ENCODE measurements at places on chromosomes 1 and 21.

DNA sequence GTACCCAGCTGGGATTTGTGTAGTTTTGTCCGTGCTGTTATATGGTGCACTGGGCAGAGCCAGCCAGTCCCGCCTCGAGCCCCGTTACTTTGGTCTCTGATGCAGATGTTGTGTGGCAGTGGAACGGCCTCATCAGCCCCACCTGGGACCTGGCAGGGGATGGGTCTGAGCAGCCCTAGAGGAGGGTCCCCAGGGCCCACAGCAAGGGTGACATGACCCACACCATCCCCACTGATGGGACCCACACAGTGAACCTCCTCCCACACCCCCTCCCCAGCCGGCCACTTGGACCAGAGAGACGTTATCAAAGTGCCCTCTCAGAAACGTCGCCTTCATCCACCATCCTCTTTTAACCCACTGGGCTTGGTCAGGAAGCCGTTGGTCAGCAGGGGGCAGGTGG lies 42.0 kb upstream of the PCBP3 start:
- no peak for DNase-seq

DNA sequence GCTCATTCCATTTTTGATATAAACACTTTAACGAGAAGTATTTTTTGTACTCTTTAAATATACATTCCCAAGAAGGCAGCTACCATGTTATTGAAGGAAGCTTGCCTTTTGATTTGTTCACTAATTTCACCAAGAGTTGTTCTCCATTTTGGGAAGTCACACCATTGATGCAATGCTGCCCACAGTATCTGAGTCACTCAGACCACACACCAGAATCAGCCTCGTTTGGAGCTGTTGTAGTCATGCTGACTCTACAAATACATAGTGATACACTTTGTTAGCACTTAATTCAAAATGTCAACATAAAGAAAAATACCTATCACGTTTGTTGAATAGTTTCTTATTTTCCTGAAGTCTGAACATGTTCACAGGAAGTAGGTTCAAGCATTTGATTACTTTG lies 78.7 kb downstream of the PAPPA2 start:
- DNase-seq = no peak

GRCh38 chr1:27350663-27351540 lies 9.1 kb downstream of the SYTL1 start:
- DNase-seq = no peak

DNA sequence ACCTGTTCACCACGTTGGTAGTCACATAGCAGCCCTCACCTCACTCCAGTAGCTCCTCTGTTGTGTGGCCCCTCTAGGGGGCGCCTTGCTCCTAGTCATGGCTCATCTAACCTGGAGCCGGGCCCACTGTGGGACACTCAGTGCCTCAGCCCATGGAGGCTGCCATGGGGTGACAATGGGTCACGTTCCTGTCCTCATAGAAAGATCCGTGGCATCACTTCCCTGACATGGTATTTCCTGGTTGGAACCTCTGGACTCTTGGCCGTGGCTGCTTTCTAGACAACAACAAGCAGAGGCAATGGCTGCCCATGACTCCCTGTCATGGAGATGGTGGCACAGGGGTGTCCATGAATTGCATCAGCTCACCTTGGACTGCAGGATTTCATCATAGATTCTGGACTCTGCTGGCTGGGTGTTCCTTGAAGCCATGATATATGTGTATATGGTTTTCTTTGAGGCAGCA lies 27.5 kb upstream of the SLAMF6 start:
- DNase-seq = no peak

GRCh38 chr1:213979751-213980586 lies 7.8 kb upstream of the PROX1 start:
- no peak for DNase-seq

DNA sequence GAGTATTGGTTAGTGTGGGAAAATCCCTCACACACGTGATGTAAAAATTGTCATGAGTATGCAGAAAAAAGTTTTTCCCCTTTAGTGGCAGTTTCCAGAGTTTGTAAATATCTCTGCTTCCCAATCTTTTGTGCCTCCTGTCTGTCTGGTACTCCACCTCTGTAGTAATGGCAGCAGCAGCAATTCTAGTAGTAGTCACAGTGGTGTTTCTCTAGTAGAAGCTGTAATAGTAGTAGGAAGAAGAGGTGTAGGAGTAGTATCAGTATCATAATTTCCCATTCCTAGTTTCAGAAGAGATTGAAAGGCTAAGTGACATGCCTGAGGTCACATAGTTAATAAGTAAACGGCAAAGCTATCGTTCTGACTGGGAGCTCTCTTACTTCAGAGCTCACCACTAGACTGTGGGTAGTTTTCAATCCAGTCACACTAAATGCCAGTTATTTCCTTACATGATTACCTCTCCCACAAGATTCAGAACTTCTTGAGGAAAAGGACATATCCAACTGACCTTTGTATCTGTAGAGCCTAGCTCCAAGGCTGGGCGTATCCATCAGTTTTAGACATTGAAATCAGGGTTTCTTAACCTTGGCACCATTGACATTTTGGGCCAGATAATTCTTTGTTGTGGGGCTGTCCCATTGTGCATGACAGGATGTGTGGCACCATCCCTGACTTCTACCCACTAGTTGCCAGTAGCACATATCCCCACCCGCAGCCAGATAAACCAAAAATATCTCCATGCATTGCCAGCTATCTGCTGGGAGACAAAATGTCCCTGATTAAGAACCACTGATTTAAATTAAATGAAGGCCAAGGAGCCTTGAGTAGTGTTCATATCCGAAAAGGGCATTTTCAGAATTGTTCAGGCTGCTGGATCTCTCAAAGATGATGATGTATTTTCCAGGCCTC lies 135.9 kb downstream of the FGGY start:
- no peak for DNase-seq

DNA sequence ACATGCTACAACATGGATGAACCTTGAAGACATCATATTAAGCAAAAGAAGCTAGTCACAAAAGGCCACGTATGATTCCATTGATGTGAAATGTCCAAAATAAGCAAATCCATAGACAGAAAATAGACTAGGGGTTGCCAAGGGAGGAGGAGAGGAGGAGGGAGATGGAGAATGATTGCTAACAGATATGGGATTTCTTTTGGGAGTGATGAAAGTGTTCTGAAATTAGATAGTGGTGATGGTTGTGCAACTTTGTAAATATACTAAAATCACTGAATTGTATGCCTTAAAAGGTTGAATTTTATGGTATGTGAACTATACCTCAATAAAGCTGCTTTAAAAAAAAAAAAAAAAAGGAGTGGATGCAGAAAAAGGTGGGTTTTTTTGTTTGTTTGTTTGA lies 7.6 kb downstream of the CLSTN1 start:
- no peak for DNase-seq

GRCh38 chr1:5688081-5689077 lies 303.8 kb downstream of the NPHP4 start:
- DNase-seq = no peak

DNA sequence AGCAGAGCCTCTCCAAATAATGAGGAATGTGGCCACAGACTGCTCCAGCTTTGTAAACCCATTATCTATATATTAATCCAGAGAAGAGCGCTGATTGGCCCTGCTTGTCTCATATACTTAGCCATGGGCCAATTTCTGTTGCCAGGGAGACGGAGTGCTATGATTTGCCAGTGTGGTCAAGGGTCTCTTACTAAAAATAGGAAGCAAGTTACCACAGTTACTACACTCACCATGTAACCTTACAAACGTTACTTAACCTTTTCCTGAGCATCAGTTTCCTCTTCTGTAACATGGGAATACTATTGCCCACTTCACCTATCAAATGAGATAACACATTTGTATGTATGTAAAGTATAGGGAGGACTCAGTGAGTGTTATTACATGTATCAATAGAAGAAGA lies 7.7 kb upstream of the S100A2 start:
- no peak for DNase-seq

- DNase-seq = no peak
Measured at GRCh38 chr1:164971391-164971790, 385.1 kb downstream of the LMX1A start.

GRCh38 chr21:34606621-34607020 lies 8.3 kb downstream of the RCAN1 start:
- DNase-seq = no peak

DNA sequence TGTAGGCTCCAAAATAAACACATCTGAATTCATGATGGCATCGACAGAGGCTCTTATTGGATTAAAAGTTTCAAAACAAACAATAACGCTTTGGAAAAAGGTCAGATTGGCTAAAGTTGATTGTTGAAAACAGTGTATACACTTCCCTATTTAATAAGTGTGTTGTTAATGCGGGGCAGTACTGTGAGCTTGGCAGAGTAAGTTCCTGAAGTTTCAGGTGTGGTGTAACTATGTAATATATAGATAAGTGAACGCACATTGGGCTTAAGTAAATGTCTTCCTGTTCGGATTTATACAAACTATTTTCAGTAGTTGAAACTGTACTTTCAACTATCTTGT lies 810 bp downstream of the ZBTB37 start:
- no peak for DNase-seq

GRCh38 chr1:56973923-56974742 lies 8.3 kb upstream of the C8B start:
- DNase-seq = no peak

- no peak for DNase-seq
Measured at GRCh38 chr1:192588546-192588945, 13.0 kb downstream of the RGS1 start.

DNA sequence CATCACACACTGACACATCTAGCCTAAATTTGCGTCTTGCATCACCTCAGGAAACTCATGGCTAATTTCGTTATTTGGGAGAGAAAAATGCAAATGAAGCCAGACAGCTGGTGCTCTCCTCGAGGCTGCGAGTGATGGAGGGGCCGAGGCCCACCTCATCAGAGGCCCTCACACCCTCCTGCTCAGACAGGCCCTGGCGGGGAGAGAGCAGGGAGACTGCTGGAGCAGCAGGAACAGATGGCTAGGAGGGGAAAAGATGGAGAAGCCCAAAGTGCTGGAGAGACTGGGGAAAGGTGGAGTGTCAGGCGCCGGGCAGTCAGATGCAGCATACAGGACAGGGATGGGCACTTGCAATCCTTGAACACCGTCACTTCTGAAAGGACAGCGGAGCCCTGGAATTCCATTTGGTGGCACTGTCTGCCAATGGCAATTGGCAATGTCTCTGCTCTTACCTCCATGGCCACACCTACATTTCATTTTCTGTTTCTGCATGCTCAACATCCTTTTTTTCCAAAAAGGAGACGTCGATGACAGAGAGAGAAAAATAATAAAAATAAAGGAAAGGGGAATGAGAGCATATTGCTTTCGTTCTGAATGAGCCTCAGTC lies 286.2 kb downstream of the SPATA17 start:
- DNase-seq = no peak

GRCh38 chr21:33125680-33126375 lies 55.9 kb downstream of the OLIG1 start:
- DNase-seq = no peak

GRCh38 chr21:25722631-25723030 lies 12.1 kb downstream of the ATP5PF start:
- no peak for DNase-seq

GRCh38 chr21:35378881-35379280 lies 329.8 kb upstream of the RUNX1 start:
- DNase-seq = no peak

GRCh38 chr1:53526451-53527101 lies 67.4 kb downstream of the DMRTB1 start:
- DNase-seq = no peak

- no peak for DNase-seq
Measured at GRCh38 chr21:41141031-41141457, 26.9 kb upstream of the BACE2 start.

- DNase-seq = no peak
Measured at GRCh38 chr21:28240586-28240985, 752.1 kb downstream of the LTN1 start.

GRCh38 chr1:43144237-43144636 lies 27.9 kb downstream of the EBNA1BP2 start:
- no peak for DNase-seq

DNA sequence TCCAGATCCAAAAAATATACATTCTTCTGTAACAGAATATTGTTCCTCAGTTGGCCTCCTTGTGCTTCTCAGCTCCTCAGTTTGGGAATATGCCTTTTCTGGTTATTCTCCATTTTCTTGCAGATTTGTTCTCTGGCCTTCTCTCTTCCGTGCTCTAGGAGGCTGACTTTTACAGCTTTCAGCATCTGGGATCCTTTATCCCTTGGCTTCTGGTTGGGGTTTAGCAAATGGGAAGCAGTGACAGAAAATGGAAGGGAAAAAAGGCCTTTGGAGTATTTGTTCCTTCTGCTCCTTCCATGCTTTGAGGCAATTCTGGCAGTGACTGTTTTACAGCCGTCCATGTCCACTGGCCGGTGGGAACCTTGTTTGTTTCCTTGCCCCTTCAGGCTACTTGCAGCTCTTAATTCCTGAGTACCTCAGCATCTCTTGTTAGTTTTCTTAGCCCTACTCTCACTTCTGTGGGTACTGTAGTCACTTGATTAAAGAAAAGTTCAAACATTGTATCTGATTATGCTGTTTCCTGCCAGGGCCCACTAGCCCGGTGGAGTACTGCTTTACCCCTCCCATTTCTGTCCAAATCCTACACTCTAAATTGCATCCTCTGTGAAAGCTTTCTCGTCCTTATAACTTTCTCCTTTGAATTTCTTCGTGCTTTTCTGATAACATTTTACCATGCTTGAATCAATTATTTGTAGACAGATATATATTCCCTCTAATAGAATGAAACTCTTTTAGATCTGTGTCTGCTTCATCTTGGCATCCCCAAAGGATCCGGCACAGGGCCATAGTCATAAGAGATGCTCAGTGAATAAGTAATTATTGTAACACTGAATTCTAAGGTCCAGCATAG lies 118.2 kb downstream of the OSBPL9 start:
- no peak for DNase-seq

- DNase-seq = no peak
Measured at GRCh38 chr1:223276029-223276428, 87.9 kb downstream of the SUSD4 start.

DNA sequence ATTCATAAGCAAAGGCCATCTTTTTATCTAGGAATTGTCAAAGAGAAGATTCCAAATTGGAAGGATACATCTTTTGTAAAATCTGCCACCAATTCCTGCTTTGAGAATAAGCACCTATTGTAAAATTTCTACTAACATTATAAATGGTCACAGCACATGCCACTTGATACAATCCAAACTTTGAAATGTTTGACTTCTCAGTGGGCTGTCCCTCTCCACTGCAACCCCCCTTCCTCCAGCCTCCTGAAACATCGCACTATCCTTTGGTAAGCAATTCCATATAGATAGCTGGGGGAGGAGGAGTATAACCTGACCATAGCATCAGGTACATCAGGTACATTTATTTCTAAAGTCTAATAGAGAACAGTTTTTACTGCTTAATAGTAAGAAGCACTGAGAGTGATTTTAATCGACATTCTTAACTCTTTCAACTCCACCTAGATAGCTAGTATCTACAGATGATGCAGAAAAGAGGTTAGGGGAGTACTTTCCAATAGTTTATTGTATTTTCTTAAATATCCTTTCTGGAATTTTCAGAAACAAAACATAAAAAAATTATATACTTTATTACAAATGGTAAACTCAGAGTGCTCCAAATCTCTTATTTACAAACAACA lies 2.9 kb downstream of the JUN start:
- no peak for DNase-seq

- DNase-seq = no peak
Measured at GRCh38 chr1:199821029-199821779, 206.3 kb upstream of the NR5A2 start.

All from esophagus squamous epithelium (tissue), 5 donors.